ENCODE measurements at places on chromosomes 3 and 15. TPM values are rescaled to one million over a fixed set of nuclear protein-coding genes. Genes with fewer than 3 reads are reported as not detected.

Gene TMCO5A
- total RNA-seq, result not detected

Gene ALPK3
- total RNA-seq, result 1.6 TPM

Gene MYO5A
- total RNA-seq, result 155 TPM

Gene PLXNB1
- total RNA-seq, result 26.8 TPM

Gene TM4SF1
- 18.2 TPM for total RNA-seq

Gene NXPE3
- total RNA-seq, result 21.1 TPM

Gene STRIT1
- not detected for total RNA-seq

Gene PLCL2
- total RNA-seq, result 128 TPM

Gene LMAN1L
- not detected for total RNA-seq

Gene TMEM212
- total RNA-seq, result not detected

Gene FBXO40
- 0.31 TPM for total RNA-seq

Gene IQSEC1
- total RNA-seq, result 14.3 TPM

Gene CHRFAM7A
- 3.9 TPM for total RNA-seq

Gene ULK3
- total RNA-seq, result 32.4 TPM

Gene FAM219B
- total RNA-seq, result 64.6 TPM

Gene C3orf22
- not detected for total RNA-seq

Gene ADAMTS17
- 5.1 TPM for total RNA-seq

Gene MAGEF1
- total RNA-seq, result 42.7 TPM

Gene CHAC1
- total RNA-seq, result 4.2 TPM

Gene FAM81A
- total RNA-seq, result 93.1 TPM

Gene GABRA5
- 38.1 TPM for total RNA-seq

Gene MELTF
- total RNA-seq, result 1.7 TPM

Gene NR2F2
- 4.1 TPM for total RNA-seq

Gene TLNRD1
- 8.6 TPM for total RNA-seq

Gene CACNA2D2
- total RNA-seq, result 2.2 TPM

Gene RGMA
- 8.1 TPM for total RNA-seq

Gene IL17RD
- total RNA-seq, result 38.1 TPM
